Right cardiac atrium (tissue), 5 donors: ENCODE measurements at places on chromosomes 2 and 18.

- DNase-seq = peak; percentile 93
These were observed 225.7 kb downstream of the MTX2 start for GRCh38 chr2:176494949-176495353.

DNA sequence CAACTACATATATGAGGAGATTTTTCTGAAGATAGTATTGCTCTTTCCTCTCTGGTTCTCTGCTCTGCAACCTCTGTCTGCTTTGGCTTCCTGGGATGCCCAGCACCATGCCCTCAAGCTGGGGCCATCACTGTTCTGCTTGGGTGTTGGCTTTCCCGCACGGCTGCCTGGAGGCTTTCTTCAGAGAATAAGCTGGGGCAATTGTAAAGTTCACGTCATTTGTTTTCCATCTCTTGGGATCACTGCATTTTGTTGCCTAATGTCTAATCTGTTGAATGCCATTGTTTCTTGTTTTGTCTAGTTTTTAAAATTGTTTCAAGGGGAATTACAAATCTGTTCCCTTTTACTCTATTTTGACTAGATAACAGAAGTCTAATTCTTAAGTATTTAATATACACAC is 437.3 kb upstream of the NRP2 start:
- peak; percentile 34 for DNase-seq

- DNase-seq = no peak
These were observed 45.5 kb upstream of the CAVIN2 start for GRCh38 chr2:191892391-191892790.

DNA sequence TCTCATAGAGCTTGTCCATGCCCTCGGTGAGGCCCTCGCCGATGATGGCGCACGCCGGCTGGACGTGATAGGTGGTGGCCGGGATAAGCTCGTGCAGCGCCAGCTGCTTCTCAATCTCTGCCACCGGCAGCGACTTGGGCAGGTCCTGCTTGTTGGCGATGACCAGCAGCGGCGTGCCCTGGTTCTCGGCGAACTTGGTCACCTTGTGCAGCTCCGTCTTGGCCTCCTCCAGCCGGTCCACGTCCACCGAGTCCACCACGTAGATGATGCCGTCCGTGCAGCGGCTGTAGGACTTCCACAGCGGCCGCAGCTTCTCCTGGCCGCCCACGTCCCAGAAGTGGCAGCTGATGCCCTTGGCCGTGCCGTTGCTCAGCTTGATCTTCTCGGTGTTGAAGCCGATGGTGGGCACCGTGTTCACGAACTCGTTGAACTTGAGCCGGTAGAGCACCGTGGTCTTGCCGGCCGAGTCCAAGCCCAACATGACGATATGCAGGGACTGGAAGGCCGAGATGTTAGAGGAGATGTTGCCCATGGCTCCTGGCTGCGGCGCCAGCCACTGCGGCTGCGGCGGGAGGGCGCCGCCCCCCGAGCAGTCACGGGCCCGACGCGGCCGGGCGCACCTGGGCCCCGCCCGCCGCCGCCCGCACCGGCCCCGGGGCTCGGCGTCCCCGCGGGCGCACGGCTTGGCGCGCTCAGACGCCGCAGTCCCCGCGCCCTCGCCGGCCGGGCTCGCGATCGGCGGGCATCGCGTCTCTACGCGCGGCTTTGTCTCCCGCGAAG is 636 bp downstream of the ARL4C start:
- peak; percentile 76 for DNase-seq

DNA sequence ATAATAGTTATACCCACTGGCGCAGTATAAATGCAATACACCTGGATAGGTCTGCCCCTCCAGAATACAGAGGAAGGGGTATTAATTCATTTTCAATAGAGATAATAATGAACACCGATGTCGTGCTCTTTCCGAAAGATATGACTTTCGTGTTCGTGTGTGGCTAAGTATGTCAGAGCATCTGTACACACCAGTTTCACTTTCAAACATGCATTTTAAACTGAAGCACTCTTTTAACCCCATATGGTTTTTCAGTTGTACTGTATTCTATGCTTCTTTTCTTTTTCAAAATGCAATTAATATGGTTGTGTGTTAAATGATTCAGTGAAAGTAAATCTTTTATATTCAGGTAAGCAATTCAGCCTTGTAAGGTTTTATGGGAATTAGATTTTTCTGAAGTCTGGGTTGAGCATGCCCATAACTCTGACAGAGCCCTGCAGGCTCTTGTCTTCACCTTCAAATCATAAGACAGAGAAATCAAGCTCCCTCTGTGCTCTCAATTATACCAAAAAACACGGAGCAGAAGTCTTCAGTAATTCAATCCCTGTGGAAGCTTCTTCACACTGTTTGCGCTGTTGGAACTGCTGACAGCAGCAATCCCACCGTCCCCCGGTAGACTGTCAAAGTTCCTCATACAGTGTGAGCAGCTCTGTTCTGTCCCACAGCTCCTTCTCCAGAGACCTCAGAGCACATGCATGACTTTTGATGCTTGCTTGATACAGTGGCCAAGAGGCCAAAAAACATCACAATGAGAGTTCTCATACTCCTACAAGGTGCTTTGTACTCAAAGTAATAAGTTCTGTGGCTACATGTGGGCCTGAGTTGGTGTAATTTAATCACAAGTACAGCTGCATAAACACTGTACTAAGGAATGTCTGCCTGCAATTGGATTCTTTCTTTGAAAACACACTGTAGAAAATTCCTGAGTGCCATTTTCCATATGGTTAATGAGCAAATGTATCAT is 186.8 kb downstream of the ZNF521 start:
- peak; percentile 49 for DNase-seq

- DNase-seq = peak; percentile 42
These were observed 47.3 kb downstream of the C2orf42 start for GRCh38 chr2:70143314-70144150.
